ENCODE measurements at places on chromosomes 2 and 18. TPM values are rescaled to one million over a fixed set of nuclear protein-coding genes. Genes with fewer than 3 reads are reported as not detected.

The AAK1 gene
- 22.0 TPM for polyA plus RNA-seq

GRCh38 chr18:60082790-60083189 is 183.0 kb downstream of the PMAIP1 start:
- DNase-seq: no peak

DNA sequence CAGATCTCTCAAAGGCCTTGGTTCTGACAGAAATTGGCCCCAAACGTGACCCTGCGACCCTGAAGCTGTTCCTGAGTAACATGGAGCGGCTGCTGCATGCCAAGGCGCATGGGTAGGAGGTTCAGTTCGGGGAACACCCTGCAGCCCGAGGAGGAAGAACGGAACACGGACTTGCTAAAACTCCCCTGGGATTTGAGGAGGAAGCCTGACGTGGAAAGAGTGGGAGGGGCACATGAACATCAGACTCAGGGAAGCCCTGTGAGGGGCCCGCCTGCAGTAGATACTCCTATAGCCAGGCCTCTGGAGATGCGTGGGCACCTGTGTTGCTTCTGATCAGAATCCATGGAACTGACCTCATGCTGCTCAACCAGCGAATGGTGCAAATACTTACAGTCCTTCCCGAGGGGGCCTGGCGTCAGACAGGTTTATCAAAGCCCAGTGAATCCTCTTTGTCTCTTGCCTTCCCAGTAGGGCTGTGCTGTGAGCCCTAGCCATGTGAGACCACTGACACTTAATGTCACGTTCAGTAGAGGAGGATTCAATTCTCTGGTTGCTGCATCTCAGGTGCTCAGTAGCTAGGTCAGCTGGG is 46.8 kb downstream of the IMPA2 start:
- DNase-seq: no peak

DNA sequence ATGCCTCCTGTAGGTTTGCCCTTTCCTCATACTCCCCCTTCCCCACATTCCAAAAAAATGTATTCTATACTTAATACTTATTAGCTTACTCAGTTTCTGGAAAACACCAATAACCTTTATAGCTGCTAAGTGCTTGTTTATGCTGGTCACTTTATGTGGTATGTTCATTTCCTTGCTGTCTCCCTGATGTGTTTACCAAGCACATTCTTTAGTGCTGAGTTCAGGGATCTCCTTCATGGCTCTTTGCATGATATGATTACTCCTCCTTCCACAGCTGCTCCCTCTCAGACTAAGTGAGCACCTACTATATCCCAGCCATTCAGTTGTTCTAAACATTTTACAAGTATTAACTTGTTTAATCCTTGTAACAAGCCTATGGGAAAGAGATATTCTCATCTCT is 698.3 kb upstream of the FANCL start:
- no peak for DNase-seq

DNA sequence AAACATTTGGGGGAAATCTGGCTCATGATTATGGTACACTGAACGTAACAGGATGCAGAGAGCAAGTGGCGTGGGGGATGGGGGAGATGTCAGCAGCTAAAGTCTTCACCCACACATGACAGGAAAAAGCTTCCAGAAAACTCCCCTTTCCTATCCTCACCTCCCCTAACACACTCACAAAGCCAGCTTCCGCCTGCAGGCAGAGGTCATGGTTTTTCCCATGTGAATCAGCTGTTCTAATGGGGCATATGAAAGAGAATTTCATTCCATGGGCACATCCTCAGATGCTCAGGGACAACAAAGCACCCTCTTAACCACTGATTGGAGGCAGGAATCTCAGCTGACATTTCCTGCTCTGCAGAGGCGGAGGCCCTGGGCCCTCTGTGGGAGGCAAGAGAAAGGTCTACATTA is 129.1 kb downstream of the TSN start:
- no peak for DNase-seq

DNA sequence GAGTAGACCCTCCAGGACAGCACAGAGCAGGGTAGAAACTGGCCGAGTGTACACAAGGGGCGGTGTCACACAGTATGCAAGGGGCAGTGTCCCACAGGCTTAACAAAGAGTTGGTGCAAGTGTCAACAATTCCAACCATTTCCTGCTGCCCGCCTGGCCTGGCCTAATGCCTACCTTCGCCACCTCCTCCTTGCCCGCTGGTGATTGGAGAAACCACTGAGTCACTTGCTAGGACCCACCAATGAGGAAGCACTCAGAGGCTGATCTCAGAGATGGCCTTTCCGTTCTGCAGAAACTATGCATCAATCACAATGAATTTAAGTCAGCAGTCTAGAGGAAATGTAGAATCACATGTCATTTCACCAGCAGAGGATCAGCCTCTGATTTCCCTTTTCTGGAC is 263.3 kb upstream of the PKDCC start:
- no peak for DNase-seq

GRCh38 chr2:181459621-181460021 is 2.4 kb downstream of the ITGA4 start:
- DNase-seq: no peak

DNA sequence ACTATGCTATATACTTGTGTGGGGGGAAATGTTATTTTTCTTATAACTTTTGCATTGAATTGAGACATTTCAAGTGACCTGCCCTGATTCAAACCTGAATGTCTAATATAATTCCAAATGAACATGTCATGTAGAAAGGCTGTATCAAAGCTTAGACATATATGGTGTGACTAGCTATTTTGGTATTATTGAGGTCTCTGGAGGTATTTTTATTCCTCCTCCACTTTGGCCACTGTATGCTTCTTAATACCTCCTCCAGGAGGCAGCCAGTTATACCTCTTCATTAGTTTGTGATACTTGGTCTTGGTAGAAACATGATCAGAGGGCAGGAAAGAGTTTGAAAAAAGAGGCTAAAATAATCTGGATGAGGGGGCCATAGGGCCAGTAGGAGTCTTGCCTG is 217.1 kb downstream of the TCF4 start:
- no peak for DNase-seq

- DNase-seq: no peak
Observed at GRCh38 chr2:233233618-233234230, 17.7 kb upstream of the ATG16L1 start.

- peak; percentile 92 for DNase-seq
Observed at GRCh38 chr2:27380626-27381545, at the start of gene ZNF513. TSS of gene ZNF513 (minus strand) at chr2:27380734. CDS start at chr2:27380526, 208 bp downstream.

- no peak for DNase-seq
Observed at GRCh38 chr2:70081221-70081620, 6.1 kb upstream of the PCBP1 start.

The SERPINB4 gene
- polyA plus RNA-seq: not detected

- no peak for DNase-seq
Observed at GRCh38 chr2:222930862-222931261, 70.0 kb downstream of the ACSL3 start.
